HCEC 1CT (cell line): ENCODE measurements at places on chromosomes 16 and 17.
A peak's percentile ranks its signal among the peaks of the same experiment; 100 is the strongest.

DNA sequence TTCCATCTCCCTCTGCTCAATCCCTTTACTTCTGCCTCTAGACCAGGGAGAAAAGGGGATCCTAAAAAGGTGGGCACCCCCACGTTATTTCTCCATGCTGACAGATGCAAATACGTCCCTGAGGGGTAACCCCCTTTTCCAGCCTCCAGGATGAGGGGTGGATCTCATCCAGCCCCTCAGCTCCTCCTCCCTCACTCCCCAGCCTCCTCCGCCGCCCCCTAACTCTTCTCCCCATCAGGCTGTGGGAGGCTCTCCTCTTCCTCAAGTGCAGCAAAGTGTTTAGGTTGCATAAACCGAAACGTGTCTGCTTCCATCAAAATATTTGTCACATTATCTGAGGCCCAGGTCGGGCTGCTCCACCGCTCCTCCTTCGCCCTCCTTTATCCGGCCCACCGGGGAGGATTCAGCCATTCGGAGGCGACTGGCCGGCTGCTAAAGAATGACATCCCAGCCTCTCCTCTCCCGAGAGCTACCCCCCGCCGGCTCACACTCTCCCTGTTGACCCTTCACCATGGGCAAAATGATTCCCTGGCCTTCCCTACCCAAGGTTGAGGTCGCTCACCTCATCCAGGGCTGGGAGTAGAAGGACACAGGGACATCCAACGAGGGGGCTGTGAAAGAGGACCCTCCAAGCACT lies 1.2 kb upstream of the C1QL1 start:
- no peak for DNase-seq

GRCh38 chr17:66438101-66438500 lies 135.7 kb downstream of the PRKCA start:
- no peak for DNase-seq

- DNase-seq = no peak
Observed at GRCh38 chr17:50926523-50926922, 60.4 kb upstream of the TOB1 start.

GRCh38 chr16:86550281-86550680 lies 4.8 kb downstream of the MTHFSD start:
- DNase-seq = no peak

DNA sequence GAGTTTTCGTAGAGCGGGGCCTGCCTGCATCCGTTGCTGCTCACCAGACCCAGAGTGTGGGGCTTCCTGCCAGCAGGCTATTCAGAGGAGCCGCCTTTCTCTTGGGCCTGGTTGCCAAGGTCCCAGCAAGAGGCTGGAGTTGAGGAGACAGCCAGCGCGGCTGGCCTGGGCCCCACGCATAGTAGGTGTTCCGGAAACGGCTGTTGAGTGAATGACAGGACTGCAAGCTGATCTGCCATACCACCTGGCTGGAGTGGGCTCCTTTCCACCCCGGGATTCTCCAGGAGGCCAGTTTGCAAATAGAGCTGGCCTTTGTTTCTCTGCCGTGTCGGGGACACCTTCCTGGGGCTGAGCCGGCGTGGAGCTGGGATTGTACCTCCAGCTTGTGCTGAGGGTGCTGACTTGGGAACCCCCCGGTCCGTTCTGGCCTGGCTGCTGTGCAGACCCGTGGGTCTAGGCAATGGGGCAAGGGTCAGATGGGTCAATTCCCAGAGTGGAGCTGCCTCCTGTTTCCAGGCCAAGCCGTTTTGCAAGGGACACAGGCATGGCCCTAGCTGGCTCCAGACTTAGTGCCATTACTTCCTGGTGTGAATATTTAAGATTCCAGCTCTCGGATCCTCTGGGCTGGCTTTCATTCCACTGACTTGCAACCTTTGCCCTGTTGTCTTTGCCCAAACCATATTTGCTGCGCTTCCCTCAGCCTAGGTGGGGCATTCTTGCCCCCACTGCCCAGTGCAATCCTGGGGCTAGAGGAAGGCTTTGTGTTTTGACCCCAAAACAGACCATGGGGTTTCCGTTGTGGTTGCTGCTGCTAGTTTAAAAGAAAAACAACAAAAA lies 68.8 kb downstream of the CMIP start:
- DNase-seq = no peak

DNA sequence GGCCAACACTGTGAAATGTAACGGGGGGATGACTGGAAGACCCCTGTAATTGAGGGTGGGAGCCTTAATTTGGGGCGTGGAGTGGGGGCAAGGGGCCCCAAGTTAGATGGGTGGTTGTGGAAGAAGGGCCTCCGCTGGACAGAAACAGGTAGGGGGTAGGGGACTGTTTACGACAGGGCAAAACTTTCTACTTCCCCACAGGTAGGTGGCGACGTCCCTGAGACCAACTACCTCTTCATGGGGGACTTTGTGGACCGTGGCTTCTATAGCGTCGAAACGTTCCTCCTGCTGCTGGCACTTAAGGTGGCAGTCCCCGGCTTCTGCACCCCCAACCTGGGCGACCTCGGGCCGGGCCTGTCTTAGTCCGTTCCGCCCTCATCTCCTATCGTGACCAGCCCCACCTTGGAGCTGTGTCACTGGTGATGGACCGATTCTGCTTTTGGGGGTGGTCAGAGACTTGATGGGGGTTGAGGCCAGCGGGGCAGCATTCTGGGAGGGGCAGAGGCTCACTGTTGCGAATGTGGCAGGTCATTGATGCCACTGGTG lies 6.8 kb downstream of the PPP4C start:
- DNase-seq = no peak

- no peak for DNase-seq
Observed at GRCh38 chr16:125011-125410, 13.5 kb downstream of the NPRL3 start.

DNA sequence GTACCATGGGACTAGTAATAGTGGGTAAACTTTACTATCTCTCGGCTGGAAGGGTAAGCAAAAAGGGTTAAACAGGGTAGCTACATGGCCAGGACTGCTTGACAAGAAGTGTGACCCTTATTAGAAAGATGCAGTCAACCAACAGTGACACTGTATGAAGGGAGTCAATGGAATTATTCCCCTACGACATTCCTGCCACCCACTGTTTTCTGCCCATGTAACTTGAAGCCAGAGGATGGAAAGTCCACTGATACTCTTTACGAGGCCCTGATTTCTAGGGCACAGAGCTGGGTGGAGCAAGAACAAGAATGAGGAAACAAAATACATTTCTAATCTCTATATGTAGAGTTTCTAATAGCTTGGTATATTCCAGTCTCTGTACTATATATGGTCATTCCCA lies 1102.5 kb downstream of the CDH11 start:
- no peak for DNase-seq

DNA sequence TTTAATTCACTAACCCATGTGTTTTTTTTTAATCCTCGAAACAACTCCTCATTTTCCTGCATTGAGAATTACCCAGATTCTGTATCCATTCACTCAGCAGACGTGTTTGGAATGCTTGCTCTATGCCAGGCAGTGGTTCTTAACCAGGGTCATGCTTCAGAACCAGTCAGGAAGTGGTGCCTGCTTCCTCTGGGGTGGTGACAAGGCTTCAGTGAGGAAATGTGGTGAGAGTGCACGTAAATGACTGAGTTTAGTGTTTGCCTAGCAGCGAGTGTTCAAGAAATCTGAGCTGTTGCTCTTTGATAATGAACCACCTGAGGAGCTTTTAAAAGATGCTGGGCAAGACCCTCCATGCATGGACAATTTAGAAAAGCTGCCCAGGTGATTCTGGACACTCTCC lies 9.9 kb downstream of the ZFP90 start:
- DNase-seq = no peak

GRCh38 chr17:64773836-64774761 lies 112.0 kb upstream of the SMURF2 start:
- DNase-seq = peak; percentile 42

DNA sequence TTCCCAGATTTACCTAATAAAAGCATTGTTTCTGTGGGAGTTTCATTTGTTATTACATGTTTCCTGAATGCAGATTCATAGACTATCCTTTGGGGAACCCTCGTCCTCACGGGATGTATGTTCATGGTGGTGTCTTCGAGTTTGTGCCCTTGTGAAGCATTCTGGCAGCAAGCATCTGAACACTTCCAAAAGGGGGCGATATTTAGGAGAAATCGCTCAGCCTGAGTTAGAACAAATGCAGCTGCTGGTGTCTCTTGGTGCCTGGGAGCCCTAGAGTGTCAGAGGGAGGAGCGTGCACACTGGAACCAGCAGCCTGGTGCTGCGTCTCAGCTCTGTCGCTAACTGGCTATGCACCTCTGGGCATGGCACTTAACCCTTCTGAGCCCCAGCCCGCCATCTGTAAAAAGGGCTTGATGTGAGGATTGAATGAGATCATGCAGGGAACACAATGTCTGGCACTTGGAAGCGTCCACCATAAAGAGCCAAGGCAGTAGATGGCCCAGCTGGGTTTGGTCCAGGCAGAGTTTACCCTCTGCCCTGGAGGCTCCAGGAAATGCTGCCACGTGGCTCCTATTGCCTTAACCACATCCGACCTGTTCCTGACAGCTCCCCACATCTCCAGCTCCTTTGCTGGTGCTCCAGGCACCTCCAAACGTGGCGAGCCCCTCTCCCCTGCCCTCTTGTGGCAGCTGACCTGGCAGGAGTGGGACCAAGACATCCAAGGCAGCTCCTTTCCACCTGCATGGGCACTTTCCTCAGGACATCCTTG lies 25.0 kb upstream of the C16orf78 start:
- DNase-seq = no peak

DNA sequence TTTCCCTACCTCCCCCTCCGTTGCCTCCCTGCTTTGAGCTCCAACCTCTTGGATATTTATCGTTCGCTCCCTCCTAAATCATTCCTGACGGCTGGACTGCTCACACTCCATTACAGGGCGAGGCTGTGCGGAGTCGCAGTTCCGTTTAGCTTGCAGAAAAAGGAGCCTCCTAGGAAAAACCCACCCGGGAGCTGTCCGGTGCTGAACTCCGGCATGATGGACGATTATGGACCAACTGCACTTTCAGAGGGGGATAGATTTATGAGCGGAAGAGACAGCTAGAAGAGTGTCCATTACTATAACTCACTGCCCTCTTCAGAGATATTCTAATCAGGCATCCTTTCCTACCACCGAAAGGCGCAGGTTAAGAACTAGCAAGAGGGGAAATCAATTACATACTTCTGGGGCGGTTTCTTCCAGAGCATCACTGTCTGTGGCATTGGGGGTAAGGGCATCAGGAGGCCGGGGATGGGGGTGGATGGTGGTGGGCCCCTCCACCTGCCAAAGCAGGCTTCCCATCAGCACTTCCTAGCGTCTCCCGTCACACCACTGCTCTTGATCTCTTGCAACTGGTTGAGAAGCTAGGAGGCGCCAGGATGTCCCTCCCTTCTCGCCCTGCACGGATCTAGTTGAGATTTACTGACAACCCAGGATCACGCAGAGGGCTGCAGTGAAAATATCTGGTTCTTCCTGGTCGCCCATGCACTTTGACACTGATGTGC lies 251.2 kb downstream of the ENGASE start:
- no peak for DNase-seq

DNA sequence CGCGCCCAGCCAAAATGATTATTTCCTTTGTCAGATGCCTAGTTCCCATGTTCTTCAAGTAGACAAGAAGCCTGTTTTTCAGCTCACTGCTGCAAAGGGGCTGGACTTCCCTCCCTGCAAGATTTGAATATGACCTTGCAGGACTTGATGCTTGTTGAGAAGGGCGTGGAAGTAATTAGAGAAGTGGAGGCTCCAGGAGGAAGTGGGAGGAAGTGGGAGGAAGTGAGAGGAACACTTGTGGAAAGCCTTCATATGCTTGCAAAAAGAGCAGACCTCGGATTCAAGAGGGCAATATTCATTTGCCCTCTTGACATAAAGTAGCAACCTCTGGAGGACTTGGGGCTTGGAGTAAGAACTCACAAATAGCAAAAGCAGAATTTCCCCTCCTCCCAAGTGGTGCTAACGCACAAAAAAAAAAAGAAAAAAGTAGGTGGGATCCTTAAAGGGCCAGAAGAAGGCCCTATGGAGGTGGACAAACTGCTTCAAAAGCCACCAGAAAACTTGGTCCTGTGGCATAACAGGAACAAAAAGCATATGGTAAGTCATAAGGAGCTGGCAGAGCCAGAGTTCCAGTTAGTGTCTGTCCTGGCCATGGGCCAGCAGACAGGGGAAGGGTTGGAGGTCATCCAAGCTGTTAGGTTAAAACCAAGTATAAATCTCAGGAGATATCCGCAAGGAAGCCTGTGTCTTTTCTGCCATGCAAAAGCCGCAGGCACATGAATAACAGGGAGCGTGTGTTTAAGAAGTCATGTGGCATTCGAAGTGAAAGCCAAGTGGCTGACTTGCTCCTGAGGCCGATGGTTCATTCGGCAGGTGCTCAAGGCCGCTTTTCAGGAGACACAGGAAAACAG lies 20.6 kb upstream of the PRKAR1A start:
- DNase-seq = no peak

DNA sequence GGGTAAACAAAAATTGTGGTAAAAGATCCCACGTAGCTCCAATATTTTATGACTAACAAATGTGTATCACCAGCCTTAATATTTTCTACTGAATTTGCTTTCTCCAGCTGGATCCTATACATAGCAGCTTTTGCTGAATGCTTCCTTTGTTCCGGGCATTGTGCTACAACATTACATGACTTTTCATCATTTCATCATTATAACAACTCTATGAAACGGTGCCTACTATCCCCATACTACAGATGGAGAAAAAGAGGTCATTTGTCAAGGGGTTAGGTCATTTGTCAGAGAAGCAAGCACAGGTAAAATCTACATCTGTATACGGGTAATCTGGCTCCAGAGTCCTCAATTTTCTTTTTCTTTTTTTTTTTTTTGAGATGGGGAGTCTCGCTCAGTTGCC lies 74.3 kb downstream of the KANSL1 start:
- no peak for DNase-seq

GRCh38 chr17:17749921-17750320 lies 68.7 kb downstream of the RAI1 start:
- DNase-seq = no peak

DNA sequence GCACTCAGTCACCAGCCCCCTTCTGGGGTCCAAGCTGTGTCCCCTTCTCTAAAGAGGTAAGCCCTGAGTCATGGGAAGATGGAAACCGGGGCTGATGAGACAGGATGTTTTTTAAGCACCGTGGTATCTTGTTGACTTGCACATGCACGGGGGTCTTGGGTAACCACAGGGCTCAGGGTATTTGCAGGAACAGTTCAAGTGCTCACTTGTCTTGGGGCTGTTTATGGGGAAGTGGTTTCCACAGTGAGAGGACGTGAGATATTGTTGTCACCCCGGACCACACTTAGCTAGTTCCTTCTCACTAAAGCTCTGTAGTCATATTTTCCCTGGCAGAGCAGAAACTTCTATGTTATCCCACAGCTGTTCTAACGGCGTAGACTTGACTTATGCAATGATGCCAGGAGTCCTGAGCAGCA lies 7.7 kb downstream of the CCL3L1 start:
- no peak for DNase-seq

- no peak for DNase-seq
Observed at GRCh38 chr17:70278844-70279462, 109.6 kb downstream of the KCNJ2 start.

DNA sequence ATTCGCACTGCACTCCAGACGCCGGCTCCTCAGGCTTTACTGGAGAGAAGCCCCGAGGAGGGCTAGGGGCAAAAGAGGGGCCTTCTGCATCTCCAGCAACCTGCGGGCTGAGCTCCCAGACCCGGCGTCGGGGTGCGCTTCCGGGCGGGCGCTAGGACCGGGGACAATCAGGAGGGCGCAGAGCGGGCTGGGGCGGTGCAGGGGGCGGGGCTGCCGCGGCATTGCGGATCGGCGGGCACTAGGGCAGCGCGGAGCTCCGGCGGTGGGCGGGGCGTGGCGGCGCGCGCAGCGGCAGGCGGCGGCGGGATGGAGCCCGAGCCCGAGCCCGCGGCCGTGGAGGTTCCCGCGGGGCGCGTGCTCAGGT lies at the start of gene TSEN54:
TSEN54 (plus strand) TSS at position 274 of the 364 bp plus-strand sequence; CDS start at position 307, 33 bp downstream.
- peak; percentile 92 for DNase-seq
